ENCODE measurements at places on chromosomes 11 and 22. TPM values are rescaled to one million over a fixed set of nuclear protein-coding genes. Genes with fewer than 3 reads are reported as not detected.

Gene SLC22A12
- not detected for total RNA-seq

DNA sequence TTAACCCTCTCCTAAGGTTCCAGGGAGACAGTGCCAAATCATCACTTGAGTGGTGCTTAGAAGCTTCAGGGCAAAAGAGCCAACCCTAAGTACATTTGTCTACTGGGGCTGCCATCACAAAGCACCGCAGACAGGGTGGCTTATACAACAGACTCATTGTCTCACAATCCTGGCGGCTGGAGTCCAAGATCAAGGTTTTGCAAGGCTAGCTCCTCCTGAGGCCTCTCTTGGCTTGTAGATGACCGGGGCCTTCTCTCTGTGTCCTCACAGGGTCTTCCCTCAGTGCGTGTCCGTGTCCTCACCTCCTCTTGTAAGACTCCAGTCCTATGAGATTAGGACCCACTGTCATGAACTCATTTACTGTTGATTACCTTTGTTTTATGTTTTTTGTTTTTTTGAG lies 34.1 kb upstream of the CD81 start:
- no peak for DNase-seq

- DNase-seq, result no peak
Observed at GRCh38 chr11:72228844-72229231, 4.3 kb downstream of the INPPL1 start.

Gene F2
- total RNA-seq, result not detected

GRCh38 chr22:23180301-23180892 lies at the start of gene BCR:
BCR (plus strand) TSS chr22:23180509; CDS start chr22:23180961, 452 bp downstream.
- DNase-seq, result peak; percentile 73

DNA sequence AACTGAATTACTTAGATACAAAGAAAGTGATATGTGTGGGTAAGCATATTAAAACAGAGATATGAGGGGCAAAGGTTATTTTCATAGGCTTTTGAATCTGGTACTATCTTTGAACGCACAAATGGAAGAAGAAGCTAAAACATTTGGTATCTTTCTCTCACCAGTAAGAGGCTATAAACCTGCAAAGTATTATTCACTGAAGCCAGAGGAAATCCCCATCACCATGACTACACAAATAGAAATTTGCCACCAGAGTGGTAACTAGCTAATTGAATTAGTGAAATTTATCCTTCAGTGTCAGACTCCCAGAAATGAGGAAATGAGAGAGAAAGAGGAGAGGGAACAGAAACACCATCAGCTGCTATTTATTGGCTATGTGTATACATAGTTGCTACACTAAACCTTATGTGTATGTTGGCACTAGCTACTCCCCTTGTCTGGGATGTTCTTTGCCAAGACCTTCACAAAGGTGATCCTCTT lies 503.4 kb downstream of the DLG2 start:
- no peak for DNase-seq

- DNase-seq, result no peak
Observed at GRCh38 chr11:34495724-34496377, 17.7 kb downstream of the ELF5 start.

Gene CLCF1
- 1.5 TPM for total RNA-seq

DNA sequence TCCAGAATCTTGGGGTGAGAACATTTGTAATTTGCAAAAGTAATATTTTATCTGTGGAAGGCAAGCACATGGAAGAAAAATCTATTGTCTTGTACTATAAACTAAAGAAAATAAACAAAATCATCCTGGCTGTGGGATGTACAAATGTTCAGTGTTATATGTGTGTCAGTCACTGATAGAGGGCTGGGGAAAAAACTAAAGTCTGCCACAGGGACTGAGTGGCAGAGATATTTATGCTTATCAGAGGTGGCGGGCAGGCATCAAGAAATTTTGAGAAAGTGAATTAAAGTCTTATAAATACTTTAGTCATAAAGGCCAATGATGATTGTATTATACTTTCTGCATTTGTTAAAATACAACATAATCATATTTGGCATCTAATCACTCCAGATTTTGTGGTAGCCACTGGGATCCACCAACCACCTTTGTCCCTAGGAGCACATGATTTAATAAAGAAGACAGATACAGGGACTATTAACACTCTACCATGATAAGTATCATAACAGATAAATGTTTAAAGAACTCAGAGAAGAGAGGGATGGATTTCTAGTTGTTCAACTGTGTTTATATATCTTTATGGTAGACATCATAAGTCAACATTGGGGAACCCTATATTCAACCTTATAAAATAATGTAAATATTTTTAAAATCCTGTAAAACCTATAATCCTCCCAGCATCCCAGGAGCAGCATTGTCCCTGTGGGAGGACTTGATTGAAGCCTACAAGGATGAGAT lies 2.6 kb upstream of the ENDOD1 start:
- DNase-seq, result no peak

Gene TMEM138
- total RNA-seq, result 77.5 TPM

DNA sequence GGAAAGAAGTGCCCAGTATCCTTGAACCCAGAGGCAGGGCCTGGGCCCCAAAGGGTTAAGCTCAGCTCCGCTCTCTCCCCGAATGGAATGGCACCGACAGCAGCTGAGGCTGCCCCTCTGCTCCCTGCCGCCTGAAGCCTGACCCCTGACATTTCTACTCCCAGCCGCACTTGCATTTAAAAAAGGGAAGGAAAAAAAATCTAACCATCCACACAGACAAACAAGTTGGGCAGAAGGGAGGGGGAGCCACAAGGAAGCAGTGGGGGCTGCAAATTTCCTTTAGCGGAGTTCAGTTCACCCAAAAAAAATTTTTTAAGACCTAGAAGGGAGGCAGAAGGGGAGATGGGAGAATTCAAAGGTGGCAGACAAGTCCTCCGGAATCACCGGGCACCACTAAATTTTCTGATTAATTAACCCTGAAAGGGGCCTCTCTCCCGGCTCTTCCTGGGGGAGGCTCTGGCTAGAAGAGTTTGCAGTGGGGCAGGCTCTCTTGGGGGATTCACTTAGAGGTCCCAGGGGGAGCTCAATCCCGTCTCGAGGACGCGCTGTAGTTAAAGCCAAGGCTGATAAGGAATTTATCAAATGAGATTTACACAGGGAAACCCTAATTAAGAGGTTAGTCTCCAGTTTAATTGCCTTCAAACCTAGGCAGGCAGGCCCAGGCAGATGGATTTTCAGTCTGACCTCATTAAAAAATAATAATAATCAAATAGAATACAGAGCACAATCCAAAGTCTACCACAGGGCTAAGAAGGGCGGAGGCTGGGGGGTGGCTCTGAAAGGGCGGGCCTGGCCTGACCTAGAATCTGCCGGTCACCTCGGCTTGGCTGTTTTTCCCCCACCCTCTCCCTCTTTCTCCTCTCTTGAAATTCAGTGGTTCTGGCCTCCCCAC lies 25.6 kb downstream of the MN1 start:
- DNase-seq, result no peak

DNA sequence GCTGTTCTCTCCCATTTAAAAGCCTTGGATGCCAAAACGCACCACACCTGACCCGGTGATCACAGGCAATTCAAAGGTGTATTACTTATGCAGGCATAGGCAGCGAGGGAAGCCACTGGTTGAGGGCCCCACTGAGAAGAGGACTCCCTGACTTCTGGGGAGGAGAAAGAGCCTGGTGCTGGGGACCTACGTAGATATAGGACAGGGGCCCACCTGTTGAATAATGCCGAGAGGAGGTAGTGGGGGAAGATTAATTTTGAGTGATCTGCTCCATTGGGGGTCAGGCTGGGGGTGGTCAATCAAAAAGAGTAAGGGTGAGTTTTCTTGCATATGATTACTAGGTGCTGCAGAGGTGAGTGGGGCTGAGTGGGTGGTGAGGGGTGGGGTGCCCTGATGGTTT lies 7.8 kb downstream of the LMO2 start:
- no peak for DNase-seq

- no peak for DNase-seq
Observed at GRCh38 chr11:86800076-86800959, at the start of gene PRSS23. PRSS23 (plus strand) TSS chr11:86800542; CDS start chr11:86807644, 7,102 bp downstream.

GRCh38 chr11:13039126-13039525 lies 30.0 kb downstream of the RASSF10 start:
- DNase-seq, result no peak

- DNase-seq, result no peak
Observed at GRCh38 chr11:134097166-134097565, 28.3 kb downstream of the JAM3 start.

GRCh38 chr22:41638748-41639147 lies 17.7 kb downstream of the XRCC6 start:
- DNase-seq, result no peak

- DNase-seq, result no peak
Observed at GRCh38 chr11:10701982-10702381, 8.4 kb upstream of the IRAG1 start.

Gene TMPRSS4
- total RNA-seq, result not detected

DNA sequence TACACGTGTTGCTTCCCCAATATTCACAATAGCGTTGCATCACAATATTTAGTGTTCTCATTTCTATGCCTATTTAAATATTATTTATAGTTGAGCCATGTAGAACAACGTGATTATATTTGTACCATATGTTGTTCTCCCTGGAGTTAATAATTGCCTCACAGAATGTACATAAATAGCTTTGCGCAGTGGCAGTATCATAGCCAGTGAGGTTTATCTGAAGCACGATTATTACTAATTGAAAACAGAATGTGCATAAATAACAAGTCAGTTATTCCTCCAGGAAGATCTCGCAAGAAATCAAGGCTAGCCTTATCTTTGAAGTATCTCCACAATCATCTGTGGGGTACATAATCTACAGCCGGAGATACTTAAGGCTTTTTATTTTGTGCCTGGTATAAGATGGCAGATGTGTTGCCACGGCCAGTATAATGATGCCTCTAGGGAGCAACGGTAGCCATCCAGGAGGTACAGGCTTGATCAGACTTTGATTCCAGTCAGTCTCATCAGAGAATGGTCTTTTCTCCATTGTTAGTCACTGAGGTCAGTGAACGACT lies 197.5 kb downstream of the MSANTD4 start:
- DNase-seq, result no peak

Gene POTEH
- not detected for total RNA-seq

DNA sequence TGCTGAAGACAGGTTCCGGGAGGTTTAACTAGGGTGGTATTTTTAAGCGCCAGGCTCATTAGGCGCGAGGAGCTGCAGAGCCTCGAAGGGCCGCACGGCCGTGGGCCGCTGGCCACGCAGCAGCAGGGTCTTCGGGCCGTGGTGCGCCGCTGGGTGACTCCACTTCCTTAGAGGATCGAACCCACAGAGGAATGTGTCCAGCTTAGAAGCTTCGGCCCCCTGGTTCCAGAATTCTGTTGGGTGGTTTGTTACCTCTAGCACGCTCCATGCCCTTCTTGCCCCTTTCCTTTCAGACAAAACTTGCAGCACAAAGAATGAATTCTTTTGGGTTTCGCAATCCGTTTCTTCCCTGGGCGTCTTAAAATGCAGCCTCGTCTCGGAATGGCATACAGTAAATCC lies 773 bp upstream of the PATL1 start:
- no peak for DNase-seq

GRCh38 chr11:73193251-73194033 lies 24.6 kb upstream of the P2RY2 start:
- DNase-seq, result no peak

DNA sequence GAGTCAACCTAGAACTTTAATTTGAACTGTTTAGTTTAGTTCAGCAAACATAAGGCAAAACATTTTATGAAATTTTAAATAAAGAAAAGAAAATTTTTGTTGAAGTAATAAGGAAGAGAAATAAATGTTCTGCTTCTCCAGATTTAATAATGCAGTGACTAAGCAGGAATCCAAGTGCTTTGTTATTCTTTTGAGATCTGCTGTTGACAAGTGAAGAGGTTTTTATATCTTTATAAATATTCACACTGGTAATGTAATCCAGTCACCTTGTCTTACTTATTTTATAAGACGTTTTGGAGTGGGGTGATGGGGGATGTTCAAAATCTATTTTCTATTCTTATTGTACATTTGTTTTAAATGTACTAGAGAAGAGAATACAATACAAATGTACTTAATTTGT lies 725.9 kb upstream of the CCDC179 start:
- DNase-seq, result no peak

GRCh38 chr22:22895776-22896445 lies 8.3 kb downstream of the IGLL5 start:
- DNase-seq, result no peak

Gene RTL10
- 30.9 TPM for total RNA-seq

DNA sequence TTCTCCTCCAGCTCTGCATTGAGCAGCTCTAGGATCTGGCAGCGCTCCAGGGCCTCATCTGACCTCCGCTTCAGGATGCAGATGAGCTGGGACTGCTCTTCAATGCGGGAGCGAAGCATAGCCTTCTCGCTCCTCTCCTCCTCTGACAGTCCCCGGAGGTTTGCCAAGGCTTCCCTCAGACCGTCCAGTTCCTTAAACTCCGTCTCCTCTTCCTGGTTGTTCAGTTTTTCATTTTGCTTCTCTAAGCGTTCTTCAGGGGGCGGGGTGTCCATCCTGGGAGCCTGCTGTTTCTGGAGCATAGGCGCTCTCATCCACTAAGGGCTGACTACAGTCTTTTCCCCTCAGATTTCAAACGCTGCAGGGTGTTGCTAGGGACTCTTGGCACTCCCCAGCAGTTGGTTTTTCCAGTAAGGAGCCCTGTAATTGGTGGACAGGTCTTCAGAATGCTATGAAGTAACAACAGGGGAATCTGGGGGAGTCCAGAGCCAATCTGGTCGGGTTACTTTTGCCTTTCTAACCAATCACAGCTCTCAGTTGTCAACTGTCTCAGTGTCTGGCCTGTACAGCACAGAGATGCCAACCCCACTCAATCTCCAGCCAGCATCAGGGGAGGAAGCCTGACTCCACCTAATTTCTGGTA lies at the start of gene CCDC89:
Gene CCDC89, minus strand, starts transcription at position 376 of the 640 bp plus-strand sequence. Its CDS starts 65 bp downstream, at position 311.
- no peak for DNase-seq

GRCh38 chr11:1628506-1629325 lies 859 bp upstream of the KRTAP5-5 start:
- DNase-seq, result peak; percentile 59

- no peak for DNase-seq
Observed at GRCh38 chr11:64754124-64754918, 5.5 kb downstream of the PYGM start.

- no peak for DNase-seq
Observed at GRCh38 chr22:23575601-23576000, 4.5 kb downstream of the IGLL1 start.

GRCh38 chr22:43342347-43343261 lies 568 bp downstream of the SCUBE1 start:
- DNase-seq, result no peak

GRCh38 chr11:29351301-29351873 lies 665.4 kb downstream of the KCNA4 start:
- no peak for DNase-seq

GRCh38 chr11:88035271-88035670 lies 140.0 kb downstream of the RAB38 start:
- DNase-seq, result no peak

DNA sequence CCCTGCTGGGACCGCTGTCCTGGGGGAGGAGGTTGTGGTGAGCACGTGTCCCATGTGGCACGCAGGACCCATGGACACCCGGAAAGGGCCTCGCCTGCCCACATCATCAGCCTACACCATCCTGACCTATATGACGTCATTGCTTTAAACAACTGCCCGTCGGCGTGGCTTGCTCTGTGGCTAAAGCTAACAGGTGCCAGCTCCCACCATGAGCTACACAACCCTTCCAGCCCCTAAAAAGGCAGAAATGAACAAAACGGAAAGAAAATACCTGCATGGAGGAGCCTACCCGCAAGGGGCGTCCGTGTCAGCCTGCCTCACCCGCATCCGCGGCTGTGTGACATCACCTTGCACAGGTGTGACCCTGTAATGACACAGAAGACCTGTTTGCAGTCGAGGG lies 481.8 kb downstream of the BRD1 start:
- no peak for DNase-seq

Gene SCGB1D2
- not detected for total RNA-seq
